M059J (cell line): ENCODE measurements at places on chromosomes 11 and 22.

GRCh38 chr22:19098157-19098556, 24.1 kb downstream of the DGCR2 start:
- DNase-seq = no peak

DNA sequence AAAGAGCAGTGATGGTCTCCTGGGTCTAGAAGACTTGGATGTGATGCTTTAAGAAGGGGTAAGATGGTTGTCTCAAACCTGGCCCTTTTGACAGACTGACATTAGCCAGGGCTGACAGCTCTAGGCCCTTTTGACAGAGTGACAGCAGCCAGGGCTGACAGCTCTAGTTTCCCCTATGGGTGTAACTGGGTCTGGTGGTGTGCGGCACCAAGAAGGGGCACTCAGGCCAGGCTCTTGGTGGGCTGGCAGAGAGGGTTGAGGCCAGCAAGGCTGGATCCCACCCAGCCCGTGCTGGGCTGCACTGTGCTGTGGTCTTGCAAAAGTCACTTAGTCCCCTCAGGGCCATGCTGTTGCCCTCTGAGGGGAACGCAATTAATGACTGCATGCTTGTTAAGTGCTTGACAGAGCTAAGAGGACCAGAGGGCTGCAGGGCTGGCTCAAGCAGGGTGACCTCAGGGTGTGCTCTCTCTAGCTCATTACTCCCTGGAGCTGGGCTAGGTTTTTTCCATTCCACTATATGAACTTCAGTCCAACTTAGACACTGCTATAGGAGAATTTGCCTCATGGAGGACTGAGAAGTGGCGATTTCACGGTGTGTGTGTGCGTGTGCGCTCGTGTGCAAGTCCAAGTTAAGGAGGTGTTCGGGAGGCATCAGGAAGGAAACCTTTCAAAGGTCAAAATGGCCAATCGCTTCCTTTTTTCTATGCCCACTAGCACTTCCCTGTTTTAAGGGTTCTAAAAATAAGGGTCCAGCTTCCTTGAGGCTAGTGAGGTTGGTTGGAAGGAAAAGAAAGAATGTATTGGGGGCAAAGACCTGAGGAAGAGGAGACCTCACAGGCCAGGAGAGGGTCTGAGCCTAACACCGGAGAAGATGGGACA, 4.4 kb downstream of the UBASH3B start:
- peak; percentile 50 for DNase-seq

DNA sequence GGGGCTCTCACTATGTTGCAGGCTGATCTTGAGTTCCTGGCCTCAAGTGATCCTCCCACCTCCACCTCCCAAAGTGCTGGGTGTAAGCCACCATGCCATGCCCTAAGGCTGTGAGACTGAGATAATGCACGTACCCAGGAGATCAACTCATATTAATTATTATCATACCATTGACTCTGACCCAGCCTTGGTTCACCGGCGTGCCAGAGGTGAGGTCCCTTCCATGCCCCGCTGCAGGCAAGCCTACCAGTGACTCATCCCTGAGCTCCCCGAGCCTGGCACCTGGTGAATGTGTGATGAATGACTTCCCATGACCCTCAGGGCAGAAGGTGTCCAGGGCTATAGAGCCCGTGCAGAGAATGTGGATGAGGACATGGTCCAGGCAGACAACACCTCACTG, 12.1 kb downstream of the GAL3ST1 start:
- DNase-seq = peak; percentile 85

- DNase-seq = no peak
These were observed 84.0 kb upstream of the ZBED5 start for GRCh38 chr11:10941871-10942270.

- peak; percentile 92 for DNase-seq
These were observed 73.7 kb upstream of the CTSC start for GRCh38 chr11:88411265-88411664.

GRCh38 chr11:116544721-116545120, 228.1 kb downstream of the BUD13 start:
- DNase-seq = no peak

DNA sequence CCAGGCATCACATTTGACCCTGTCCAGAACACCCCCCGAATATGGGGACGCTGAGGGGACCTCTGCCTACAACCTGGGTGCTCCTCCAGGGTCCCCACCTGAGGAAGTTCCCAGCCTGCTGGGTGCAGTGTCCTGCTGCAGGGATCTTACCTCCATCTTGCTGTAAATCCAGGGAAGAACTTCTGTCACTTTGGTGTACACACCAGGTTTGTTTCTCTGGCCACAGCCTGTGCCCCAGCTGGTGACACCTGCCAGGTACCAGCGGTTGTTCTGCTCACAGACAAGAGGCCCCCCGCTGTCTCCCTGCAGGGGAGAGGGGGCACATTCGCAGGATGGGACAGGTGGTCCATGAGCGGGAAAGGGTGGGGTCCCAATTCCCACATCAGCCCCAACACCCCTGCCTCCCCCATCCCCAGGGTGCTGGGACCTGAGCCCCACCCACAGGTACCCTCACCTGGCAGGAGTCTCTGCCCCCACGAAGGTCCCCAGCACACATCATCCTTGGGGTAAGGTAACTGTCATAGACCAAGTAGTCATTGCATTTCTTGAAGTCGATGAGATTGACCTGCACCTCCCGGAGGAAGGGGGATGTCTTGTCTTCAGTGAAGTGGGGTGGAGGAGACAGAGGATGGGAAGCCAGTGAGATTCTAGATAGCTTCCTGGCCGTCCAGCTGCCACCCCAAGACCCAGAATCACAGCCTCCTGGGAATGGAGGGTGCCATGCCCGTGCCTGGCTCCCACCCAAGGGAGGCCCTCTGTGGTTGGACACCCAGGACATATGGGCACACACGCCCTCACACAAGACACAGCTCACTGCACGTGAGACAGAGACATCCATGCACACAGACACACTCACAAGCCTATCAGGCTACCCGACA, 25.5 kb downstream of the TMPRSS13 start:
- DNase-seq = no peak

DNA sequence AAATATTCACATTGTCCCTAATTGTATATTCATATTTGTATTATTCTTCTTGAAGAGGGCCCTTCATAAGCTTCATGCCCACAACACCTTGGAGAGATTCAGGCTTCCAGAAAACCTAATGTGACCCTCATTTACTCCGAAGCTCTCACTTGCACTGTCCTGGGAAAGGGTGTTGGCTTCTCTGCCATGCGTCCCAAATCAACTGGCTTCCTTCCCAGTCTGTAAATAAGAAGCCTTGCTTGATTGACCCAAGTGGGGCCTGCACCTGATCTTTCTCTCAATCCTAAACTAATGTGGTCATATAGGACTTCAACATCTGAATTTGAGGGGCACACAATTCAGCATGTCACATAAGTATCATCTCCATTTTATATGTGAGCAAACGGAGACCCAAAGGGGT, 40.5 kb upstream of the ZBTB16 start:
- no peak for DNase-seq

DNA sequence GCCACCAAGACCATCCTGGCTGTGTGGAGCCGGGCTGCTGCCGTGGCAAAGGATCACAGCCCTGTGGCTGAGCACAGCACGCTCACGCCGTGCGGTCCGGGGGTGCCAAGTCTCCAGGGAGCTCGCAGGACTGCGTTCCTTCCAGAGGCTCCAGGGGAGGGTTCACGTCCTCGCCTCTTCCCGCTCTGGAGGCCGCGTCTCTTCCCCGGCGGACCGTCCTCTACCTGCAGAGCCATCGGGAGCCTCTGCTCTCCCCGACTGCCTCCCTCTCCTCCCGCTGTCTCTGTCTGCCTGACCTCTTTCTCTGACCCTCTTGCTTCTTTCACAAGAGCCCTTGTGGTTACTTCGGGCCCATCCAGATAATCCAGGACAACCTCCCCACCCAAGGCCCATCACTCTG, 11.4 kb upstream of the MUC5AC start:
- DNase-seq = no peak

DNA sequence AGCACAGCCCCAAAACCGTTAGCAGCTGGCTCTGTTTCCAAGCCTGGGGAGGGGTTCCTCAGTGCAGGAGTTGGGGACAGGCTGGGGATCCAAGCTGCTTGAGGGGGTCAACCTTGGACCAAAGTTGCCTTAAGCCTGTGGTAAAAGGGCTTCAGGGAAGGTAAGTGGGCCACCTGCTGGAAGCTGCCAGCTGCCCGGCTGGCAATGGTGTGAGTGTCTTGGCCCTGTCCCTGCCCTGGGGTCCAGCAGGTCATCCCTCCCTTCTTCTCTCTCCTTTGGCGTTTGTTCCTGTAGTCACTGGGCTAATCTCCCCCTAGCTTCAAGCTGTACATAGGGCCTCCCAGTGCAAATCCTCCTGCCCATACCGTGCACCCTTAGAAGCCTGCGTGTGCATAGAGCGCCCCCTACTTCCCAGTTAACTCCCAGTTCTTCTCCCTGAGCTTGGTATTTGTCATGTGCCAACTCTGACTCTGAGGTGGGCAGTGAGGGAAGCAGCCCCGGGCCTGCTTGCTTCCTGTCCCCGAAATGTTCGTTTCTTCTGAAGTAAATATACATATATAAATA, 4.4 kb downstream of the TMEM258 start:
- DNase-seq = peak; percentile 39

DNA sequence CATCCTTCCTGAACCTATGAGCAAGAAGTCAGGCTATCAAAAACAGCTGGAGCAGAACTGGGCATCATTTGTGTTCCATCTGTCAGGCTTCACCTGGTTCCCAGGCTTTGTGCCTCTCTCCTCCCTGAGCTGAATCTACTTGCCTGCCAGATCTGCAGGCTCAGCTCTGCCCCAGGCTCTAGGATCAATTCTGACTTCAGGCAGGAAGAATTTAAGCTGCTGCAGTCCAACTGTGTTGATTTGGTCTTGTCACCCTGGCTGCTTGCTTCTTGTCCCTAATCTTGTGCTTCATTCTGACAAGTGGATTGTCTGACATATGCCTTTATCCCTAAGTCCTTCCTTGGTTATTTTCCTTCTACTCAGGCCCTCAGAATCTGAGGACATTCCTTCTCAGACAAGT, 31.6 kb upstream of the CADM1 start:
- DNase-seq = no peak

GRCh38 chr22:43978558-43978957, 23.3 kb downstream of the SAMM50 start:
- DNase-seq = no peak

DNA sequence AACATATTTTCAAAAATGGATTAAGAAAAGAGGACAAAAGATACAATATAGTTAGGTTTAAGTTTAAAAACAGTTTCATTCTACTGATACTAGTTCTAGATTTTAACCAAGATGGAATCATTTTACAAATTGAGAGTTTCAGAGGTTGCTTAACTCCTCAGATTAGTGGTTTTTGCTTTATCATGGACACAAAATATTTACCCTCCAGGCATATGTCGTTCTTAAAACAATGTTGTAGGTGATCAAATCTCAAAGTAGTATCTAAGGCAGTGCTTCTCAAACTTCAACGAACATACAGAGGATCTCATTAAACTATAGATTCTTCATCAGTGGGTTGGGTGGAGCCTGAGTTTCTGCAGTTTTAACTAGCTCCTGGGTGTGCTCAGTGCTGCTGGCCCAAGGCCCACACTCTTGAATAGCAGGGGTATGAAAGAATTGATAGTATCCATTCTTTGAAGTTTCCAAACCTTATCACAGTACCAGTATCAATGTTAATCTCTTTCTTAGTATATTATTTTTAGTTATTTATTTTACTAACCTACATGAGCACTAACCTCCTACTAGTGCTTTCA, 48.0 kb downstream of the YAP1 start:
- peak; percentile 53 for DNase-seq

- no peak for DNase-seq
These were observed 943.9 kb downstream of the OPCML start for GRCh38 chr11:132588366-132588765.

DNA sequence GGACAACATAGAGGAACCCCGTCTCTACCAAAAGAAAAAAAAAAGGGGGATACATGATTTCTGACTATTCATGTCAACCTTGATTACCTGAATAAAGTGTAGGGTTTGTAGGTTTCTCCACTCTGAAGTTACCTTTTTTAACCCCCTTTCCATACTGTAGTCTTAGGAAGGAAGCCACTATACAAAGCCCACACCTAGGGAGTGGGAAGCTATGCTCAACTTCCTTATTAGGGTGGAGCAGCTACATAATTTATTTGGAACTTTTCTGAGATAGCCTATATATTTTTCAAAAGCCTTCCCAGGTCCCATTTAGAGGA, 582 bp upstream of the ATP6V1E1 start:
- no peak for DNase-seq

DNA sequence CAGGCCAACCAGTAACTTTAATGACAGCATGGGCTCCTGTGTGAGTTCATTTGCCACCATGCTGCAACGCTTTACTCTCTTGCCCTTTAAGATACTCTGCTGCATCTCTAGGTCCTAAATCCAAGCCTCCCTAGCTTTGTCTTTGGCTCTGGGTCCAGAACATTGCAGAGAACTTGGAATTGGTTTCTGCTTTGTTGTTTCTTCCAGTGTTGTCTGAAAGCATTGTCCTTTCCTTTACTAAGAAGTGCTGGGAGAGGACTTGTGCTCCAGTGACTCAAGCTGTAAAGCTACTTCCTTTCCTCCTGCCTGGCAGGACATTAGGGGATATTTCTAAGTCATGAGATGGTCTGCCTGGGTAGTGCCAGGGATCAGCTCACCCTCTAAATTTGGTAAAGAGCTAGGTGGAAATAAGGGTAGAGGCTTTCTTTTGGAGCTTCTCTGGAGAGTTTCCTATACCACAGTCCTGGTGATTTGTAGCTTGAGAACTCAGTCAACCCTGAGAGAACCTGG, 202.5 kb upstream of the CADM1 start:
- DNase-seq = peak; percentile 36

DNA sequence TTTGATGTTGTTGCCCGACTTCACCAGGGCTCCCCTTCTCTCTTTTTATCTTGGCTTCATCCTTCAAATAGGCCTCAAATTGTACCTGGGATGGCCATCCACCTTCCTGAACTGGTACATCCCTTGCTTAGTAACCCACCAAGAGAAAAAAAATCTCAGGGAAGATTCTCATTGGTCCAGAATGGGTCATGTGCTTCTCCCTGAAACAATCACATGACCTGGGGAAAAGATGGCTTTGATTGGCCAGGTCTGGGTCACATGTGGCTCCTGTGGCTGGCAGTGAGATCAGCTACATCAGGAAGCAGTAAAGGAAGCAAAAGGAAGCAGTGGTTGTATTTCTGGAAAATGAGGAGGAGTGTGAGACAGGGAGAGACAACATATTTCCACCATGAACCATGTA, 540.2 kb downstream of the MIAT start:
- no peak for DNase-seq
